ENCODE measurements at places on chromosomes 3 and 15.
A peak's percentile ranks its signal among the peaks of the same experiment; 100 is the strongest.

GRCh38 chr3:164476631-164477030, 601.7 kb downstream of the SI start:
- no peak for DNase-seq

GRCh38 chr15:92922418-92923002, 22.4 kb downstream of the CHD2 start:
- DNase-seq, result no peak

GRCh38 chr3:140904521-140904920, 37.1 kb upstream of the SLC25A36 start:
- DNase-seq, result peak; percentile 10

DNA sequence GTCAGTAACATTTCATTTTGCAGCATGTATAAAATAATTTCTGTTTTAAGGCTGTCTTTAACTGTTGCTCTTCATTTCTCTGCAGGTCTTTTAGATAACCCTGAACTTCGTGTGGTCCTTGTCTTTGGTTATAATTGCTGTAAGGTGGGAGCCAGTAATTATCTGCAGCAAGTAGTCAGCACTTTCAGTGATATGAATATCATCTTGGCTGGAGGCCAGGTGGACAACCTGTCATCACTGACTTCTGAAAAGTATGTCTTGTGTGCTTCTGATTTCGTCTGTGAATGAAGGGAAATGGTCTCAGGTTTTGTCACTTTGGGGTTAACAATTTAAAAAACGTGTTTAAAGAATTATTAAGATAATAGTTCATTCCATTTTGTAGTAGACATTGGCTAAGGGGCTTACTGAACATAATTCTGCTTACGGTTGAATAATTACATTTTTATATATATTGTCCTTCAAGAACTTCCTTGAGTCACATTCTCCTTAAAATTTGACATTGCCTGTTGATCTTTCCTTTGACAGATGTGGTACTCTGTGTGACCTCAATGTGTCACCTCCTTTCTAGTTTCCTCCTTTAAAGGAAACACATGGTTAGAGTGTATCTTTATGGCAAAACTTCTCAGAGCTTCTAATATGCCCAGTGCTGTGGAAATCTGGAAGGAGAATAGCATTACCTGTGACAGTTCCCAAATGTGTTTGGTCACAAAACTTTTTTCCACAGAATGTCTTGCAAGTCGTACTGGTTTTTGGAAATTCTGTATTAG, 26.3 kb downstream of the FBXO22 start:
- no peak for DNase-seq

DNA sequence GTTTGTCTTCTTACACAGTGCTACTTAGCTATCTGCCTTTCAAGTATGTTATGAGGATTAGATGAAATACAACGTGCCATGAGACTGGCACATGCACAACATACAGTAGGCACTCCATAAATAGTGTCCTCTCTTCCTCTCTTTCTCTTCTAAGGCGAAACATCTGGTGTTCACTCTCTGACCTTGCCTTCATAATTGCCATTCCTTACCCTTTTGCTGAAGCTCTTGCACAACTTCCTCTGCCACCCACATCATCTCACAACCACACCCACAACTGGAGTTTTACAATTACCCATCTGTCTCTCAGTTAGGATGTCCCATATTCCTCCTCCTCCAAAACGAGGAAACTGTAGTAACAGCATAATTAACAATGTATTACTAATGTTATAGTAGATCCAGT, 26.4 kb upstream of the ACP3 start:
- DNase-seq, result no peak

- no peak for DNase-seq
These were observed 80.4 kb downstream of the TGFBR2 start for GRCh38 chr3:30686799-30687198.

GRCh38 chr3:39291903-39292329, 12.1 kb upstream of the CX3CR1 start:
- no peak for DNase-seq

- DNase-seq, result no peak
These were observed 46.6 kb upstream of the SERPINI2 start for GRCh38 chr3:167520266-167521005.

- DNase-seq, result no peak
These were observed 122.0 kb upstream of the RGMA start for GRCh38 chr15:93210995-93211394.

- no peak for DNase-seq
These were observed 14.8 kb downstream of the P3H2 start for GRCh38 chr3:190105876-190106275.

DNA sequence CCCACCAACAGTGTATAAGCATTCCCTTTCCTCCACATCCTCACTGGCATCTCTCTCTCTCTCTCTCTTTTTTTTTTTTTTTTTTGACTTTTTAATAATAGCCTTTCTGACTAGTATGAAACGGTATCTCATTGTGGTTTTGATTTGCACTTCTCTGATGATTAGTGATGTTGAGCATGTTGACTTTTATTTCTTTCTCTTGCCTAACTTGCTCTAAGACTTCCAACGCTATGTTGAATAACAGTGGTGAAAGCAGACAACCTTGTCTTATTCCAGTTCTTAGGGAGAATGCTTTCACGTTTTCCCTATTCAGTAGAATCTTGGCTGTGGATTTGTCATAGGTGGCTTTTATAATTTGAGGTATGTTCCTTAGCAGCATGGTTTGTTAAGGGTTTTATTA, 249.4 kb upstream of the MDFIC2 start:
- DNase-seq, result no peak

DNA sequence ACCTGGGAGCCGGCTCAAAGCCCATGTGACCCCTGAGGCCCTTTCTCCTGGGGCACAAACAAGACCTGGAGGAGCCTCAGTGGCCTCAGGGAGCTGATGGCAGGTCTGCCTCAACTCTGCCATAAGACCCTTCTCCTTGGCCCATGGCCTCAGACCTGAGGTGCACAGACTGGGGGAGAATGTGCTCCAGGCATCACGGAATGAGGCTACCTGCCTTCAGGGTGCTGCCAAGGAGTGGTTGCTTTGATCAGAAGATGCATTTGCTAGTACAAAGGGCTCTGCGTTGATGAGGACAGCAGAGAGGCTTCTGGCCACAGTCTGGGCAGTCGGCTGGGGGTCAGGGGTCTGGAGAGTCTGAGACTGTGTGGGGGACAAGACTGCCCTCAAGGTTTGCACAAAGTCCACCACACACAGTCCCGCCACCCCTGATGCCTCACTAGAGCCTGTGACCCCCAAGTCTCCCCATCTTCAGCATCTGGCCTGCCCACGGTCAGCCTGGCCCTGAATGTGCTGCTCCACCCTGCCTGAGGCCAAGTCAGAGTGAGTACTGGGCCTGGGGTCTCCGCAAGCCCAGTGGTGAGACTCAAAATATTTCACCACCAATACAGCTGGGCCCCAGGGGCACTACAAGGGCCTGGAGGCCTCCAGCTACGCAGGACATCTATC, 26.6 kb downstream of the ALDH1L1 start:
- no peak for DNase-seq

DNA sequence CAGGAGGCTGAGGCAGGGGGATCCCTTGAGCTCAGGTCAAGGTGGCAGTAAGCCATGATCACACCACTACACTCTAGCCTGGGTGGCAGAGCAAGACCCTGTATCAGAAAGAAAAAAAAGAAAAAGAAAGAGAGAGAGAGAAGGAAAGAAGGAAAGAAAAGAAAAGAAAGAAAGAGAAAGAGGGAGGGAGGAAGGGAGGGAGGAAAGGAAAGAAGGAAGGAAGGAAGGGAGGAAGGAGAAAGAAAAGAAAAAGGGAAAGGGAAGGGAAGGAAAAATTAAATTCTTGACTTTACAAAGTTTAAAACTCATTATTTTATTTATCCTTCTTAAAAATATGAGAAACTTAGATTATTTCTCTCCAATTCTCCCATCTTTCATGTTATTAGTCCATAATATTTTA, 17.1 kb upstream of the IDH2 start:
- no peak for DNase-seq

DNA sequence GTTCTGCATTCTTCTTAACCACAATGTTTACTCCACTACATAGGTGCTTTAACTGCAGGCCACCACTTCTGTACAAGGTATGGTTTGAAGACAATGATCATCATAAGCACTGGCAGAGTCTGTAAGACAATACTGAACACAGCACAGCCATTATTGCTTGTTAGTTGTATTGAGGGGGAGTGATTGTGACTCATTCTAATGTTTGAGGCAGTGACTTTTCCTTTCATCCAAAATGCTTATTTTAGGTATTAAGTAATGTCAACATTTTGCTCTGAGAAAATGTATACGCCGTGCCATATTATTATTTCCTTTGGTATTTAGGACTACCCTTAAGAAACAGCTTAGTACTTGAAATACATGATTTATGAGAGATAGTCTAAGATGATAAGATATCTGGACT, 618.2 kb upstream of the ZNF717 start:
- no peak for DNase-seq

- DNase-seq, result no peak
These were observed 828.1 kb downstream of the MCTP2 start for GRCh38 chr15:95059346-95059905.

DNA sequence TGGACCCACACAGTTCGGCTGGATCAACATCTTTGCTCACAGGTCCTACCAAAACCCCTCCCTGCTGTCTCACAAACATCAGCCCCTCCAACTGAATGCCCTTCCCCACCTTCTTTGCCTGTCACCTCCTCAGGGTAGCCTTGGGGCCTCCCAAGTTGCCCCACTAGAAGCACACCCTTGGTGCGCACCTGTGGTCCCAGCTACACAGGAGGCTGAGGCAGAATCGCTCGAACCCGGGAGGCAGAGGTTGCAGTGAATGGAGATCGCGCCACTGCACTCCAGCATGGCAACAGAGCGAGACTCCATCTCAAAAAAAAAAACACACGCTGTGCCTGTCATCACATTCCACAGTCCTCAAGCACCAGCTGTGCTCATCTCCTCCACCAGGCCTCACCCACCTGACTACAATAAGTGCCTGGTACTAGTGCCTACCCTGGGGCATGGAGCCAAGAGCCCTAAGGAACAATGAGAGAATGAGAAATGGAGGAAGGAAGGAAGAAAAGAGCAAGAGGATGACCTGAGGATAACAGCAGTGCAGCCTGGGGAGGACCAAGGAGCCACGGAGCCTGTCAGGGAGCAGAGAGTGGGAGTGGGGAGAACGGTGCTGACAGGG, 26.0 kb downstream of the RPN1 start:
- DNase-seq, result peak; percentile 4

Data from DMS79 treated with DMSO at 0.1 percent for 48 hours (cell line).